NCI-H345 (cell line): ENCODE measurements at places on chromosomes 13 and 19.
A peak's percentile ranks its signal among the peaks of the same experiment; 100 is the strongest.

DNA sequence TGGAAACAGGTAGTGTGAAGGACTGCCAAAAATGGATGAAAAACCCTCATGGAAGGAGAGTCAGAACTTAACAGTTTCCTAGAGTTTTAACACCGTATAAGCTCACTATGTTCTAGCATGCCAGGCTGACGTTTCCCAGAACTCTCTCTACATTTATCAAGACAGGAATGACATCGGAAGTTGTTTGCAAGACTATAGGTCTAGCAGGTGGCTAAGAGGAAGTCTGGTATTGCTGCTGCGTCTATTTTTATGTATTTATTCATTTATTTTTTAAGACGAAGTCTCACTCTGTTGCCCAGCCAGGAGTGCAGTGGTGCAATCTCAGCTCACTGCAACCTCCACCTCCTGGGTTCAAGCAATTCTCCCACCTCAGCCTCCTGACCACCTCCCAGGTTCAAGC, 20.5 kb upstream of the ARL11 start:
- DNase-seq, result no peak

GRCh38 chr19:13794398-13794756, 866 bp upstream of the ZSWIM4 start:
- no peak for DNase-seq

DNA sequence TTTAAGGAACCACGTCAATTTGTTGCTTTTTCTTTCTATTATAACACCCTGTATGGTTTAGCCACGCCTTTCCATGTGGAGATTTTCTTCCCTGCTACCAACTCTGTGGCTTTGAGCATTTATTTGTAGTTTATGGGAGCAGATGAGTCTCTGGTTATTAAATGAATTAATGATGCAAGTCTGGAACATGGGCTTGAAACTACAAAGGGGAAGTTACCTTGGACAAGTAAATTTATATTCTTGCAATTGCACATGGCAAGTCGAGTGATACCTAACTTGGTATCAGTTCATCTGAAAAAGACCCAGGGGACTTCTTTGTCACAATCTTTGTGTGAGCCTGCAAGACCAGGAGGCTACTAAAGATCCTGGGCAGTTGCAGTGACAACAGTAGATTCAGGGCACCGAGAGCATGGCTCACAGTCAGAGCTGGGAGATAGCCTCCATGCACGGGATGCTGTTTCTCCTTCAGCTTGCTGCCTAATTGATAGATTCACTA, 24.4 kb downstream of the B3GLCT start:
- DNase-seq, result no peak

- no peak for DNase-seq
Measured at GRCh38 chr13:26664876-26665275, 95.7 kb downstream of the GPR12 start.

DNA sequence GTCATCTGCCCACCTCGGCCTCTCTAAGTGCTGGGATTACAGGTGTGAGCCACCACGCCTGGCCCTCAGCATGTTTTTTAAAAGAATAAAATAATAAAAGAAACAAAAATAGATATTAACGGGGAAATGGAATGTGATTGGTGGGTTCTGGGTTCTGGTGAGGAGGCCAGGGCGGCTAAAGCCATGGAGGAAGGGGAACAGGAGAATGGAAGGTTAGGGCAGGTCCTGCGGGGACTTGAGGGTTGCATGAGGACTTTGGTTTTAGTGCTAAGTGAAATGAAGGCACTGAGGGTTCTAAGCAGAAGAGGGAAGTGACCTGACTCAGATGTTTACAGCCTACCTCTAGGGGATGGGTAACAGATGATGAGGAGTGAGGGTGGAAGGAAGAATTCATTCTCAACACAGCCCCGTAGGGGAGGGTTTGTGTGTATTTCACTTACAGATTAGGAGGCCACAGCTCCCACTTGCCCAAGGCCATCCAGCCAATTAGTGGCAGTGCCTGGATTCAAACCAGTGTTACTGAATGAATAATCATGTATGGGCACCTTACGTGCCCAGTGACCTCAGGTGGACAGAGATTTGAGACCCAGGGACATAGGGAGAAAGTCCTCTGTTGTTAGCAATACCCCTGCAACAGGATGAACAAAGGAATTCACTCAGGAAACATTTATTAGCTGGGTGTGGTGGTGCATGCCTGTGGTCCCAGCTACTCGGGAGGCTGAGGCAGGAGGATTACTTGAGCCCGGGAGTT, 6.7 kb upstream of the MRPL4 start:
- DNase-seq, result no peak

GRCh38 chr19:48955308-48955958, 758 bp downstream of the BAX start:
- DNase-seq, result no peak

DNA sequence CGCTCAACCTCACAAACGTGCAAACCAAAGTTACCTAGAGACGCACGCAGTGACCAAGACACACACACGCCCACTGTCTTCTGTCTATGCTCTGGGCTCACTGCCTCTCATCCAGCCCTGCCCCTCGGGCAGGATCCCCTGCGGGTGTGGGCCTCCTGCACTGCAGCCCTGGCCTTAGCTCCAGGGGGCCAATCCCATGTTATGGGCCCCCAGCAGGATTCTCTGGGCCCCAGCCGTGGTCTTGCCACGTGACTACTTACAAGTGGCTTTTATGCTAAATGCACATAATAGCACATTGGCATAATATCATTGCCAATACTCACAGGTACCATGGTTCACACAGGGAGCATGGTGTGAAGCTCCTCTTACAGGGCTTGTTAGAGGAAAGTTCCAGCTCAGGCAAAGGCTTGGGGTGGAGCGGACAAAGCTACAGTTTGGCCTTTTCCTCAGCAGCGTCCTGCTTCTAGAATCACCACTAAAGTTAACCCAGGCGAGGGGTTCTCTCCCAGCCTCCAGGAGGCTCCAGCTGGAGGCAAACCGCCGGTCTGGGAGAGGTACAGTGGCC, 37.4 kb downstream of the CEBPA start:
- DNase-seq, result no peak

DNA sequence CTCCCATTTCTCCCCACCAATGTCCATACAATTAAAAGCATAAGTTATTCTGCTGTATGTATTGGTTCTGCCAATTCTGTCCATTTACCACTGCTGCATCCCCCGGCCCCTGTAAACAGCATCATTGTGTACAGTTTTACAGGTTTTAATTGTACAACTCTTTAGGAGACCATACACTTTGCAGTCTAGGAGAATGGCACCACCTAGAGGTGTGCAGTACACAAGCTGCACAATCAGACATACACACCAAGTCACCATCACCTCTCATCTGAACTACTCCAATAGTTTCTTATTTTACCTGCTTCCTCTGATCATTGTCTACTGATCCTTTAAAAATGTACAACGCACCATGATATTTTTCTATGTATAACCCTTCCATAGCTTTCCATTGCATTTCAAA, 855.9 kb upstream of the KLHL1 start:
- DNase-seq, result peak; percentile 3

GRCh38 chr13:102830646-102831045, 15.2 kb upstream of the ERCC5 start:
- no peak for DNase-seq

GRCh38 chr13:112434937-112435523, 58.9 kb downstream of the SPACA7 start:
- DNase-seq, result no peak

- no peak for DNase-seq
Measured at GRCh38 chr13:79311386-79311785, 94.7 kb downstream of the RBM26 start.

- no peak for DNase-seq
Measured at GRCh38 chr13:89923736-89924135, 1423.8 kb upstream of the MIR17HG start.

DNA sequence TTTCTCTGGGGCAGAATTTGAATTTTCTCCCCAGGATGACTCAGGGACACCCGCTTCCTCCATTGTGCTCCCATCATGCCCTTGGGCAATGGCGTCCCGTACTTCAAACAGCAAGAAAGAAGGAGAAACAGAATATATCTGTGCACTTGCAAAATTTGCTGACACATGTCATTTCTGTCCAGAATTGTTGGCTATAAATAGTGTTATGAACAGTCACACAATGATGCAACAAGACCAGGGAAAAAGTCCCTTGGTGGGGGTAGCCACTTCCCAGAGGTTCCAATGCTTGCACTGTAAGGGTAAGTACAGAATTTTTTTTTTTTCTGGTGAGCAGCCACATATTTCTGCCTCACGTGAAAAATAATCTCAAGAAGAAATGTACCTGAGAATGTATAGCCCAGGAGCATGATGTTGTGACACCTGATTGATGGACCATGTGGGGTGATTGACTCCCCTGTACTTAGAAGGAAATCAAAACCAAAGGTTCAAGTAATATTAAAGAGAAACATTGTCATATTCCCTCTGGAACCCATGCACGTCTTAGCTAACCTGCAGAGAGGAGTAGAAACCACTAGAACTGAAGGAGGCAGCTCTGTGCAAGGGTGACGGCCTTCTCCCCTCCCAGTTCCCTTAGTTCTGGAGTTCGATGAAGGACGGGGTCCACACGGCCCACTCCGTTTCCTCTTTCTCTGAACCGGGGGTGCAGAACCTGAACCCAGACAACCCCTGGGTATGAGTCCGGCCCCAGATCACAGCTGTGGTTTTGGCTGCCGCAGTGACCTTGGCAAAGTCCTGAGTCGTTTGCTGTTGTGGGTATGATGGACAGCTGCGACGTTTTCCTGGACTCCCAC, 9.3 kb upstream of the LAIR1 start:
- DNase-seq, result no peak

DNA sequence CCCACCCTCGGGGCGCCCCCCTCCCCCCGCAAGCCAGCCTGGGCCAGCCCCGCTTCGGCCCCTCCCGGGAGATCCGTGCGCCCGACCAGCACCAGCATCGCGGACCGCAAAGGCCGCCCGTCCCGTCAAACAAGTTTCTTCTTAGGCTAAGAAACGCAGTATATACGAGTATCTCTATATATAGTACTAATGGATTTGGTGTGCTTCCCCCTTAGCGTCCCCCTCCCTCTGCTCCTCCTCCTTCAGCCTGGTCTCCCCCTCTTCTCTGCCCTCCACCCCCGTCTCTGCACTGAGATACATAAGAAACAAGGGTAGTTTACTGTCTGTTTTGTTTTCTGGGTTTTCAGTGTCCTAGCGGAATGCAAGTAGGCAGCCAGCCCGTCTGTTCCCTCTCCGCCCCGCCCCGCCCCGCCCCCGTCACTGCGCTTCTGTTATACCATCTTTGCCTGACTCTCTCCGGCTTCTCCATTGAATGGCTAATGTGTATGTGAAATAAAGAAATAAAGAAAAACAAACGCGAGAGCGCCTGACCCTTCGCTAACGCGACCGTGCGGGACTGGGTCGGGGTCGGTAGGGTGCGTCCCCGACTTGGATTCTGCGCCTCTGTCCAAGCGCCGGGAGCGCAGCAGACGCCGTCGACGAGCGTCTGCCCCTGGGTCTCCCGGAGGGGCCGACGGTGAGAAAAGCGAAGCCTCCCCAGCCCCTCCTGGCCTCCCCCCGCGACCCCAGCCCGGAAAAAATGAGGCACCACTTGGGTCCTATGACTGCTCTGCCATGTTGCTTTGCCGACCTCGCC, 4.2 kb downstream of the LYL1 start:
- no peak for DNase-seq

DNA sequence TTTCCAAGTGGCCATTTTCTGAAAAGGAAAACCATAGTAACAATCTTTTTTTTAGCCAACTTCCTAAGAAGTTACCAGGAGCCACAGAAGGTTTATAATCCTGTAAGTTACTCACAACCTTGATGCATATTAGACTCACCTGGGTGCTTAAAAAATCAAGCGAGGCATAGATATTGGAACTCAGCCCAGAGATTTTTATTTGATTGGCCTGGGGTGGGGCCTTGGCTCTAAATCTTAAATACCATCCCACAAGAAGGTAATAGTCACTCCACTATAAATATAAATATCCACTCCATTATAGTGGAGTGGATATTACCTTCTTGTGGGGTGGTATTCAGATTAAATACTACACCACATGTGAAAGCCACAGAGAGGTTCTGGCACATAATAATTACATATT, 429.6 kb downstream of the RFC3 start:
- peak; percentile 24 for DNase-seq

GRCh38 chr13:69373747-69374425, 733.7 kb upstream of the ATXN8OS start:
- no peak for DNase-seq

DNA sequence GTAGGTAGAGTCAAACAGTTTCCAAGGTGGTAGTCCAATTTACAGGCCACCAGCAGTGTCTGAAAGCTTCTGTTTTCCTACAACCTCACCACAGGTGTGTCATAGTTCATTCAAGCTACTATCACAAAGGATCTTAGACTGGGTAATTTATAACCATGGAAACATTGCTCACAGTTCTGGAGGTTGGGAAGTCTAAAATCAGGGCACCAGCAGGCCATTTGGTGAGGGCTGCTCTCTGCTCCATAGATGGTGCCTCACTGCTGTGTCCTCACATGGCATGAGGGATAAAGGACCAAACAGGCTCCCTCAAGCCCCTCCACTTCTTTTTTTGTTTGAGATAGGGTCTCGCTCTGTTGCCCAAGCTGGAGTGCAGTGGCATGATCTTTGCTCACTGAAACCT, 60.6 kb downstream of the ING1 start:
- no peak for DNase-seq

GRCh38 chr13:51523082-51523518, 61.2 kb upstream of the WDFY2 start:
- no peak for DNase-seq

GRCh38 chr19:4360641-4361151, 17.3 kb downstream of the MPND start:
- no peak for DNase-seq

DNA sequence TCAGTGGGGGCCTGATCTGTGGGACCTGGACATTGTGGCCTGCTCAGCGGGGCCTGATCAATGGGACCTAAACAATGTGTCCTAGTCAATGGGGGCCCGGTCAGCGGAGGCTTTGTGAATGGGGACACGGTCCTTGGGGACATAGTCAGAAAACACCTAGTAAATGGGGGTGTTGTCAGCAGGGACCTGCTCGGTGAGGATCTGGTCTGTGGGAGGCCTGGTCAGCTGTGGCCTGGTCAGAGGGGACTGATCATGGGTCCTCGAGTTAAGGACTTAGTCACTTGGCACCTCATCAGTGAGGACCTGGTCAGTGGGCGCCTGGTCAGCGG, 44.5 kb upstream of the TPM4 start:
- DNase-seq, result no peak

DNA sequence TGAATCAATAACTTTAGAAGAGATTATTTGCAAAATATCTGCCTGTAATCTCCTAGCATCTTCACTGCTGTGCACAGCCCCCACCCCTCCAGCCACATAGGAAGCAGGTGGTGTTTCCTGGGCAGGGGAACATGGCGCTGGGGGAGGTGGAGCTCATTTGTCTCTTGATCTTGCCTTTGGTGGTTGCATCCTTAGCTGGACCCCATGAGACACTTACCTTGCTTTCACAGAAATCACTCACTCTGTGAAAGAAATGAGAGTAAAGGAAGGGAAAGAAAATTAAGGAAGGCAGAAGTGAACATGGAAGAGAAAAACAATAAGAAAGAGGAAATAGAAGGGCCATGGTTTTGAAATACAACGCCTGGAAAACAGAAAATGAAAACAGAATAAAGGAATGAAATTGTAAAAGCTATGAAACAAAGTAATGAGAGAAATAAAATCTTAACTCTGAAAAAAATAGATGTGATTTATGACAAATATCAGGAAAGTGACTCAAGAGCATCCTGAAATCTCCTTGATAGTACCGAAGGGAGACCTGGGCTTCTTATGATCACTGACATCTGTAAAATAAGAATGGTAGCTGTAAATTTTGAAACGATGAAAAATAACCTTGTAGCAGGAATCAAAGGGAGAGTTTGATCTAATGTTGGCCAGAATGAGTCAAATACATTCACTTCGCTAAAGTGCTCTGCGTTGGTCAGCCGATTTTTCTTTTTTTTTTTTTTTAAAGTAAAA, 17.2 kb upstream of the RNASEH2B start:
- no peak for DNase-seq
